ENCODE measurements at places on chromosomes 2 and 18.

DNA sequence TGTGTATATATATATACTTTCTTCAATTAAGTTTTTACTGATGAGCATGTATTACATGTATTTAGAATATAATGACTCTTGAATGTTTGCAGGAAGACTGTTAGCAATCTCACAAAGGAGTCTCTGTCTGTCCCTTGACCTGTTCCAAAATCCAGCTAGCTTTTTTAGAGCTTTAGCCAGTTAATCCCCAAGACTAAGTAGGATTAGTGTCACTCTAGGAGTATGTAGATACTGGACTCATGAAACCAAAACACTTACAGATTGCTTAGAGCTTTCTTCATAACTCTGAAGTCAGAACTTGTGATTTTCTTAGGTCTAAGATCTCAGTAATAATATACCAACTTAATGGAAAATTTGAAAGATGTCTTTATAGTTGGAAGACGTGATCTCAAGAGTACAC, 2.2 kb downstream of the UBXN4 start:
- no peak for DNase-seq

- DNase-seq = no peak
Measured at GRCh38 chr18:24214913-24215312, 76.1 kb downstream of the CABYR start.

GRCh38 chr2:194896871-194897270, 760.2 kb upstream of the SLC39A10 start:
- DNase-seq = no peak

DNA sequence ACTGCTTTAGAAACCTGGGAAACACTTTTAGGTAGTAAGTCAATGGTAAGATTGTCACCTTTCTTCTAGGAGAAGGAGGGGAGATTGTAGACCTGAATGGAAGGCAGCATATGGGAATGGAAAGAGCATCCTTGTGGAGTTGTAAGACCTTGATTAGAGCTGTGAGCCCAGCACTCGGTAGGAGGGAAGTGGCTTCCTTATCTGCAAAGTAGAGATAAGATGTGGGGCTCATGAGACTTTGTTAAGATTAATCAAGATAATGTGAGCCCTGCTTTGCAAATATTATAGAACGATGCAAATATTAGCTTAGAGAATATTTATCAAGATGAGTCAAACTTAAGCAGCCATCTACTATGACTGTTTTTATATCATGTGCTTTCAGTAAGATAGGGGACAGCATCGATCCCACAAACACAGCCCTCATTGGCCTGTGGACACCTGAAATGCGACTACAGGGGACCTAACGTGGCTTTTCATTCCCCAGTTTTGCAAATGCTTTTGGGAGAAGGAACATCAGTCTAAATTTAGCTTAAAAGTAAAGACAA, 243.7 kb downstream of the LTBP1 start:
- DNase-seq = no peak

DNA sequence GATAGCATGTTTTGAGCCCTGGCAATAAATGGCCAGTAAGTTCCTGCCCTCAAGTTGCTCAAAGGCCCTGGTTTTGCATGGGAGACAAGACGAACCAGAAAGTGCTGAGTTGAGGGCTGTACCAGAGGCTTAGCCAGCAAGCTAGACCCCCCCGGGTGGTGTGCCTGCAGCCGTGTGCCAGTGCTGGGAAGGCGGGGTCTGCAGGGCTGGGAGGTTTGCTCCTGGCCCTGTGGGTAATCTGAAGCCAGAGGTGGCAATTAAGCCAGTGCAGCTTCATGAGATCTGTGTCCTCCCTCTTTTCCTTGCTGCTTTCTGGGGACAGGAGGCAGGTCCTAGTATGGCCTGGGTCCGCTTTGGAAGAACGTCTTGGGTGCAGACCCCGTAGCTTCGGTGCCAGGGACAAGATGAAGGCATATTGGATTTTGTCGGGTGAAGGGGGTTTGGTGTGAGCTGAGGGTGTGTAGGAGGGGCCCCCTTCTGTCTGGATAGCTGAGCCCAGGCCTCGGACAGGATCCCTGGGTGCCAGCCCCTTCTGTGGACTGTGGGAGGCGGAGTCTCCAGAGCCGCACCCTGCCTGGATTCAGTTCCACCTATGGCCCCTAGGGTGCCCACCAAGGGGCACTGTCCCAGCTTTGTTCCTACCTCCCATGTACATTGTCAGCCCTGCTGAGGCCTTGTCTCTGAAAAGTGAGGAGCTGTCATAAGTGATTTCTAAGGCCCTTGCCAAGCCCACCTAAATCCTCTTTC, 15.6 kb downstream of the ATOH8 start:
- DNase-seq = no peak

GRCh38 chr2:75375646-75376582, 176.6 kb upstream of the TACR1 start:
- no peak for DNase-seq

DNA sequence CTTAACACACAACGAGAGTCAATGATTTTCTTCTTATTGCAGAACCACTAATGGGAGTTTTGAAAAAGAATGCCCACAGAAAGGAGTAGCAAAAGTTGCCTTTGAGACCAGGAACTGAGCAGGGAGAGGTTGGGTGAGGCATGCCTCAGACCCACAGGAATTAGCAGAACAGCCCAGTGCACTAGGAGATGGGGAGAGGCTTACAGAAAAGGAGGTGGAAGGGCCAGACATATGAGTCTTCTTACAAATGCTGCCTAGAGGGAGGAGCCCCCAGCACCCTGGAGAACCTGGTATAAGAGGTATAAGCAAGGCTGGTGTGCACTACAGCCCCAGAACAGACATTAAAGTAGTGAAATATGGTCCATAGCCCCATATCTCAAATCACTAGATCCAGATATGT, 162.0 kb downstream of the DTNA start:
- no peak for DNase-seq

DNA sequence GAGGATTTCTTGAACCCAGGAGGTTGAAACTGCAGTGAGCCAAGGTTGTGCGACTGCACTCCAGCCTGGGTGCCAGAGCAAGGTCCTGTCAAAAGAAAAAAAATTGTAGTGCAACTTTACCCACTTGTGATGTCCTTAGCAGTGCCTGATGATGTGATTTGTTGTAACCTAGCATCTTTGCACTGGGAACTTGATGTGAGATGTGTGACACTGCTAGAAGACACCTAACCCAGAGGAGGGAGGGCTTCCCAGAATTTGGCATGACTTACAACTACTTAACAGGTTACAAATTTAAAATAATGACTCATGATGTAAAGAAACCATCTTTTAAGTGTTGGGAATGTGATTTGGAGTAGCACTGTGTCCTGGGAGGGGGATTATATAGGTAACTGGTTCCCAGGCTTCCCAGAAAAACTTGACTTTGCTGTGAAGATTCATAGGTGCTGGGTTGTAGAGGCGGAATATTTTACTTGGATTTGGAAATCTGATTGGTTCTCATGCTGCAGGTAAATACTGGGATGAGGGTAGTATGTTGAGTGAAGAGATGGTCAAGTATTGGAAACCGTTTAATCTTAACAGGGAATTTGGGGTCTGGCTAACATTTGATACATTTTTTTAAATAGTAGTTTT, 3.7 kb downstream of the EEF1B2 start:
- DNase-seq = no peak

GRCh38 chr2:165844216-165844615, 50.2 kb upstream of the GALNT3 start:
- DNase-seq = no peak

DNA sequence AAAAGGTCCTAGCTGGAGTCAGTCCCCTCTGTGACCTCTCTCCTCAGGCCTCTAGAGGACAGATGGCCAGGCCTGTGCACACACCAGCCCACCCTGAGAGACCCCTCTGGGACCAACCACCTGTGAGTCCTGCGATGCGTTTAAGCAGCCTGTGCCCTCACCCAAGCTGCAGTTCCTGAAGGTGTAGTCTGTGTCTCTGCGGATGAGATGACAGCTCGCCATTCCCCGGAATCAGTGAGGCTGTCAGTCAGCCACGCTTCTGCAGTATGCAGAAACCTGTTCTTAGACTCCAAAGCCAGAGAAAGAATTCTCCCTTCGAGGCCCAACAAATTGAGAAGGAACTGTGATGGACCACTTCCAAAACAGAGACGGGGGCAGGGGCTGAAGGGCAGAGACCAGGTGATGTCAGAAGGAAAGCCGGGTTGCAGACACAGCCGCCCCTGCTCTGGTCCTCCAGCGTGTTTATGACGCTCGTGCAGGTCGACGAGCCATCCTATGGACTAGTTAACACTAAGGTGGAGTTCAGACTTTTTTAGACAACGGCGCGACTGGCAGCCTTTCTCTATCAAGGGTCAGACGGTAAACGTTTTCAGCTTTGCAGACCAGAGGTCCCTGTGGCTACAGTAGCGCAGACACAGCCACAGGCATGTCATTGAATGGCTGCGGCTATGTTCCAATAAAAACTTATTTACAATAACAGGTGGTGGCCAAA, 10.2 kb downstream of the MTERF4 start:
- DNase-seq = no peak

- DNase-seq = no peak
Measured at GRCh38 chr2:126781806-126782205, 116.9 kb upstream of the TEX51 start.

DNA sequence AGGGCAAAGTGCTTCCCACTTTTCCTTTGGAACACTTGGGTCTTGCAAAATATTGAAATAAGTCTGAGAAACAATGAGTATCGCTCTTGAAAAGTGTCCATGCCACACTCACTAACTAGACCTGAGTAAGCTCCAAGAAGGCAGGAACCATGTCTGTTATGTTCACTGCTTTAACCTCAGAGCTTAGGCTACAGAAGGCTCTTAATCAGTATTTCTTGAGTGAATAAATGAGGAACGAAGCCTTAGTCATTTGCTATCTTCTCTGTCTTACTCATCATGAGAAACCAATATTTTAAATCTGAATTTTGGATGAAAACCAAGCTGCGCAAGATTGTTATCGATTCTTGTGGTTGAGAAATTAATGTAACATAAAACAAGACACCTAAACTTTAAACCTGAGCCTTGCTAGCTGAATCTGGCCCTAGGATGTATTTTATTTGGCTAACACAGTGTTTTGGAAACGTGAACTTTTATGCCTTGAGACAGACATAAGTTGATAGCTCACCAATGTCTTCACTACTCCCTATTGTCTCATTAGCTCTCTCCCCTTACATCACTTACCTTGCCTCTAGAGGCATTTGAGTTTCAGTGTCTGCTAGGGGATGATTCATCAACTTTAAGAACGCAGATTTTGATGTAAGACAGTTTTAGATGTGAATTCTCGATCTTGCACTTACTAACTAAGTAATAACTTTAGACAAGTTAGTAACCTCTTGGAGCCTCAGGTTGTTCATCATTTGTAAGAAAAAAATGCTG, 392.8 kb upstream of the MEIS1 start:
- no peak for DNase-seq

GRCh38 chr18:68056936-68057335, 540.4 kb upstream of the DSEL start:
- no peak for DNase-seq

DNA sequence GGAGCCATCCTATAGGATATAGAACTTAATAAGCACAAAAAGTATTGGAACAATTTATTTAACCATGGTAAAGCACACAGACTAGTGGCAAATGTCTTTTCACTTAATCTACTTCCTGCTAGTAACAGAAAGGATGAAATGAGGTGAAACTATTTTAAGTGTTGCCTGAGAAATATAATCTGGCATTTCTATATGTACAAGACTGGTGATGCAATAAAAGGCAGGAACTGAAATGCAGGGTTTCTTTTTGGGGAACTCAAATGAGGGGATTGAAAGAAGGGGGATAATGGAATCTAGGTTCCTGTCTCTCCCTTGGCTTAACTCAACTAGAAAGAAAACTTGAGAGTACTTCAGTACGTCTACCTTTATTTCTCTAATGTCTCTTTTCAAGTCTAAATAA, 122.3 kb downstream of the MEMO1 start:
- no peak for DNase-seq

DNA sequence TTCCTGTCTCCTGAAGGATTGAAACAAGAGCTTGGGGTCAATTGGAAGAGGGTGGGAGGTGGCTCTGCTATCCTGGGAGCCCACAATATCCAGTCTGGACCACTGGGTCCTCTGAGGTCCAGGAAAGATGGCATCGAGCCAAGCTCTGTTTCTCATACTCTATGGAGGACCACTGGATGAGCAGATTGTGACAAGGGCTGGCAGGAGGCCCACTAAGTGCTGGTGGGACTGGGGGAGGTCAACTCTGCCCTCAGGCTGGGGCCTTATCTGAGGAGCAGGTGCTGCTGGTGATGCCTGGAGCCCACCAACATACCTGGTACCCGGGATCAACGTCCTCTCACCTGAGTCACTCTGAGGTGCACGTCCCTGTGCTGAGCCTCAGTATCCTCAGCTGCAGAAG, 142.4 kb downstream of the NDUFA10 start:
- DNase-seq = no peak

- no peak for DNase-seq
Measured at GRCh38 chr18:959854-960253, 55.2 kb downstream of the ADCYAP1 start.

- no peak for DNase-seq
Measured at GRCh38 chr2:182186132-182186735, 200.6 kb downstream of the PPP1R1C start.

- no peak for DNase-seq
Measured at GRCh38 chr2:241860184-241861078, 1.7 kb upstream of the PDCD1 start.

DNA sequence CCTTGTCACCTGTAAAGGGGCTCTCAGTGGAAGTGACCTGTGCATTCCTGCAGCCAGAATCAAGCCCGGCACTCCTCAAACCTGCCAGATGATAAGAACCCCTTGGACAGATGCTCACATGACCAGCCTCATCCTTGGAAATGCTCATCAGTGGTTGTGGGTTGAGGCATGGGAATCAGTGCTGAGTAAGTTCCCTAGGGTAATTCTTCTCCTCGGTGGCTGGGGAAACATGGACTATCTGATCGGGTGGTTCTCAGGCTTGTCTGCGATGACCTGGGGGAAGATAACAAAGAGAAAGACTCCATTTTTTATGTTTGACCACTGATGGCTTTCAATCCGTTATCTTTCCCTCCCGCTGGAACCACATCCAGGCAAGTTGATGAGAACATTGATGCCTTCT, 84.0 kb downstream of the SPP2 start:
- DNase-seq = no peak

DNA sequence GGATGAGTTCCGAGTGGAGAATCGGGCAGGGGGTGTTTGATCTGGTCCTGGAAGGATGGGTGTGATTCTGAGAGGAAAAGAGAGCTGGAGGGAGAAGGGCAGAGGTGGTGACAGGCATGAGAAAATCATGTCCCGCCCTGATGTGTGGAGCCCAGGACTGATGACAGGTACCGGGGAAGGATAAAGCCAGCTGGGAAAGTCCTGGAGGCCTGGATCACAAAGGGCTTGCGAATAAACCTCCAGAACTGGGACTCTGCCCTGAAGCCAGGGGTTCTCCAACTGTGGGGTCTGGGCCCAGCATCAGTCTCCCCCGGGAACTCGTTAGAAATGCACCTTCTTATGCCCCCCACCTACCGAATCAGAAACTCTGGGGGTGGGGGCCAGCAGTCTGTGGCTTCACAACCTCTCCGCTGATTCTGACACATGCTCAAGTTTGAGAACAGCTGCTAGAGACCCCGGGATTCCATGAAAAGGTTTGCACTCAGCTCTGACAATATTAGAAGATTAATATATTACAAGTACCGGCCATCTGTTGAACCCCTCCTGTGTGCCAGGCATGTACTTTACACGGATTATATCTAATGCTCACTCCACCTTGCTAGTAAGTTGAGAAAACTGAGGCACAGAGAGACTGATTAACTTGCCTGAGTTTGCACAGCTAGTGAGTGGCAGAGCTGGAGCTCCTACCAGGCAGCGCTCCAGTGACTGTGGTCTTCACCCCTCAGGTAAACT, 8.0 kb downstream of the TNFRSF11A start:
- no peak for DNase-seq
